ENCODE measurements at places on chromosomes 16 and 17.

DNA sequence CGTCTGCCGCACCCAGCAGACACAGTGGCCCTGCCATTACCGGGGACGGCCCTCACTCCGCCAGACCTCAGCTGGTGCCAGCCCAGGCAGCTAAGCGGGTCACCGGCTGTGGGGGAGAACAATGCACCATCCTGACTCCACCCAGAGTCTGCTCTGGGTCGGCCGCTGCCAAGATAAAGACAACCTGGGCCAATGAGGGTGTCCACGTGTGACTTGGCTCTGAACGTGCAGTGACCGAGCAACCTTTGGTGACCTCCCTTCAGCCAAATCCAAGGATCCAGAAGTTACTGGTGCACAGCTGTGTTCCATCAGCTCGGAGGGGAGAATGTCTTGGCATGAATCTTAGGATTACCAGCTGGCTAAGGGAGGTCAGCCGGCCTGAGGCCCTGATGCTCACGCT is 155.9 kb downstream of the NTN1 start:
- DNase-seq: no peak

DNA sequence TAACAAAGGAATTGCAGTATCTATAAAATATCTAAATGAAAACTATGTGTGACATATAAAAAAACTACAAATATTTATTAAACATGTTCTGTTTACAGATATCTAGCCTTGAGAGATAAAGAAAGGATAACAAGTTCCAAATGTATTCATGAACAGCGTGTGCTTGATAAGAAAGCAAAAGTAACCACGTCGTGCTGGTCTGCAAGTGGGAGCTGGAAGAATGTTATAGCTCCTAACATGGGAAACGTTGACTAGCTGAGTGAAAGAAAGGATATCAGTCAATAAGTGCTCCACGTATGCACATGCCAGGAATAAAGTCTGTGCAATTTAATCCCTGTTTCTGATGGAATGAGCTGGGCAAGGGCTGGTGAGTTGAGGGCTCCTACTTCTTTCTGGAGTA is 71.2 kb upstream of the CDYL2 start:
- no peak for DNase-seq

- DNase-seq: no peak
Observed at GRCh38 chr17:31529841-31530251, 138.4 kb downstream of the RAB11FIP4 start.

GRCh38 chr16:23025692-23026307 is 123.5 kb downstream of the USP31 start:
- DNase-seq: no peak

- DNase-seq: peak; percentile 75
Observed at GRCh38 chr16:29806099-29806579, at the start of gene MAZ. TSS of gene MAZ (plus strand) at chr16:29806529. CDS start at chr16:29806702, 173 bp downstream.

DNA sequence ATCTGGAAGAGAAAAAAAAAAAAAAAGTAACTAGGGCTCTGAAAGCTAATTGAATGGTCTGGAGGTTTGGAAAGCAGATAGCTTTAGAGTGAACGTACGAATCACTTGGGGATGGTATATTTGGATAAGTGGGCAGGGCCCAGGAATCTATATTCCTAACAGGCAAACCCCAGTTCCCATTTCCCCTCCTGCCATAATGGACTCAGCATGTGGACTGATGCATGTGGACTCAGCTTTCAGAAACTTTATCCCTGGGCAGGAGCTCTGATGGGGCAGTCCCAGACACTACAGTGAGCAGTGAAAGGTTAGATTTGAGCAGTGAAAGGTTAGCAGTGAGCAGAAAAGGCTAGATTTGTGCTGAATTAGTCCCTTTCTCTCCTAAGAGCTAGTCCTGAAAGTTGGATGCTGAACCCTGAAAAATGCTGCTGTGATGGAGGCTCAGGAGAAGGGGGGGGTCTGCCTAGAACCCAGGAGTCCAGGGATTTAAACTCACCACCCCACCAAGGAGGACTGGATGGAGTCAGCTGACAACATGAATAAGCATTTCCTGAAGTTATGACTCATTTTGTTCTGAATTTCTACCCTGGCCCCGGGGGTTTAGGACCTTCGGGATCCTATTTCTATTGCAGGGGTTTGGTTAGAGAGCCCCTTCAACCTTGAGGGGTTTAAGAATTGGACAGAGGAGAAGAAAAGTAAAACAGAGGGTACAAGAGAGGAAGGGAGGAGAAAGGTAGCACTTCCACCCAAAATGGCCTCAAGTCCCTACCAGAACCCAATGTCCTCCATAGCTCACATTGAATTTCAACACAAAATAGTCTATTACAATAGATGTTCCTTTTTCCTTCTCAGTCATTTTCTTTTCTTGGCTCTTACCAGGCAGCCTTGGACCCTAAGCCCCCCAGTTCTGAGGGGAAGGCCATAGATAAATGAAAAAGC is 10.3 kb upstream of the FZD2 start:
- DNase-seq: no peak

DNA sequence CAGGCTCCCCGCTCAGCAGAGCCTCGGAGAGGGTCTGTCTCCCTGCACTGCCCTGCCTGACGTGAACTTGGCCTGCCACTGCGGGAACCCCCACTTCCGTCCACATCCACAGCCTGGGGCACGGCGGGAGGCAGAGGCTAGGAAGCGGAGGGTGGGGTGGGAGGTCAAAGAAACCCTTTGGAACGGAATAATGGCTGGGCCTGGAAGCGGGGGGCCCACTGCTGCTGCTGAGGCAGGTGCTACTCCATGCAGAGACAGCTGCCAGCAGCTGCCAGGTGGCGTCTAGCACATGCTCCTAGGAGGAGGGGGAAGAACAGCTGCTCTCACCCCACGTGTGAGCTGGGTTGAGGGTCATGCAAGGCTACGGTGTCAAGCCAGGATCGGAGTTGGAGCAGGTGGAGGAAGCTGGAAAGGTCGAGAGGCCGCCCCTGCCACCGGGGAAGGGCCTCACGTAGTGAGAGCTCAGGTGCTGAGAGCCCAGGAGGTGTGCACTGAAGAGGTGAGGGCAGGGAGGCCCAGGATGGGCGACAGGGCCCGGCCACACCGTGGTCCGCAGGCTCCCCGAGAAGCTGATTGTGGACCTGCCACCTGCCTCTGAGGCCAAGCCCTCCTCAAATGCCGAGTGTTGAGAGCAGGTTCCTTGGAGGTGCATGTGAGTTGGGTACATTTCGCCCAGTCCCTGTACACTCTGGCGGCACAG is 9.8 kb downstream of the FSCN2 start:
- no peak for DNase-seq

- no peak for DNase-seq
Observed at GRCh38 chr17:74262601-74263000, 11.4 kb upstream of the DNAI2 start.

DNA sequence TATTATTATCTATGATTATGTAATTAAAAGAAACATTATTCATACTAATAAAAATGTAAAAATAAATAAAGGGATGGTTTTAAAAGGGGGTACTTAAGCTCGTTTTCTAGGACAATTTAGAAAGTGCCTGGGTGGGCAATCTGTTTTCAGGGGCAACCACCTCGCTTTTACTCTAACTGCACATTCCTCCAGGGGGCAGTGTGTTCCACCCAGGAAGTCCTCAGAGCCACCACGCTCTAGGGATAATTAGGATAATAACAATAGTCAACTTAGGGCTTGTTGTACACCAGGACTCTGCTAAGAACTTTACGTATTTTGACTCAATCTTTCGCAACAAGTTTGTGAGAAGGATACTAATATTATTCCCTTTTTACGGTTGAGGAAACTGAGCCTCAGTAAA is 396.7 kb upstream of the MAF start:
- no peak for DNase-seq

GRCh38 chr17:64232466-64233262 is 30.4 kb downstream of the TEX2 start:
- DNase-seq: no peak

DNA sequence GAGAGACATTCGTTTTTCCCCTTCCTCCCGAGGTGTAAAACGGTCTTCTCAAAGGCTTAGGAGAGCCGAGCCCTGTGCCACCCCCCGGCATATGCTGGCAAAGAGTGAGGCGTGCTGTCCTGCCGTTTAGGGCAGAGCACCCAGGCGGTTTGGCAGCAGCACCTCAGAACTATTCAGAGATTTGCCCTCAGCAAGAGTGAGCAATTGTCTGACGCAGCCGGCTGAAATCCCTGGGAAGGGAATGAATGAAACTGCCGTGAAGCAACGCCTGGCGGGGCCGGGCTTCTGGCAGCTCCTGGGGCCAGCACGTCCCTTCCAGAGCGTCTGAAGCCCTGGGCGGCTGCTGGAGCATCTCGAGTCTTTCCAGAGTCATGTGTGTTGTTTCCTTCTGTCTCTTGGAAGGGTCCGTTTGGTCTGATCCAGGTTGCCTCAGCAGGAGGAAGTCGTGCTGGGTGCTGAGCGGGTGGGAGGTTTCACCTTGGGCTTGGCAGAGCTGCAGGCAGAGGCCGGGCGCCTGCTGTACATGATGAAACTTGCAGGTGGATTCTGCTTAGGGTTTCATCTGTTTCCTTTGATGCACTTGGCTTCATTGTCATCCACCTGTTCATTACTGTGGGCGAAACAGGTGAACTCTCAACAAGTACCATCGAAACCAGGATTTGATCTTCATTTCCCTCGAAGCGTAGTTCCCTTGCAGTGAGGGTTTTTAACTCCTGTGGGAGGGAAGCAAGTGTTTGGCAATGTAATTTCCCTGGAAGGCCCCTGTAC is 35.4 kb downstream of the TBCD start:
- DNase-seq: no peak

- no peak for DNase-seq
Observed at GRCh38 chr17:73455767-73456166, 144.0 kb upstream of the CDC42EP4 start.

GRCh38 chr16:89386306-89387185 is 103.8 kb downstream of the ANKRD11 start:
- DNase-seq: no peak

DNA sequence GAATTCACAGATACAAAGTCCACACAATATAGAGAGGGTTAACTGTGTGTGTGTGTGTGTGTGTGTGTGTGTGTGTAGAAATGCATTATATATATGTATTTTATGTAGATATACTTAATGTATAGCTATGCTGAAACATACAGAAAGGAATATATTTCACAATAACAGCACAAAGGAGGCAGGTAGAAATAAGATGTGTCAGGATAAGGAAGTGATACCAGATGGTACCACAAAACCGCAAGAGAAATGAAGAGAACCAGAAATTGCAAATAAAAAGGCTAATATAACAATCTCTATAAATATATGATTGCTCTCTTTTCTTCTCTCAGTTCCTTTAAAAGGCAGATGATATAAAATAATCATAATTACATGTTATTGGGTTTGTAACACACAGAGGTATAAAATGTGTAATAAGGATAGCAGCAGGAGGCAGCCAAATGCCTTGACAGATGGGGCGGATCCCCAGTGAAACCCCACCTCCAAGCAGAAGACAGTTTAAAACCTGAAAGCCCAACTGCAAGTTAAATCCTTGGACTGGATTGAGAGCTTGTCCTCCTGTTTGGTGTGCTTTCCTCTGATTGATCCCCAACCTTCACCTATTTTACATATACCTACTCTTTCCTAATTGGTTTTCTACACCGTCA is 365.4 kb upstream of the C16orf82 start:
- no peak for DNase-seq

DNA sequence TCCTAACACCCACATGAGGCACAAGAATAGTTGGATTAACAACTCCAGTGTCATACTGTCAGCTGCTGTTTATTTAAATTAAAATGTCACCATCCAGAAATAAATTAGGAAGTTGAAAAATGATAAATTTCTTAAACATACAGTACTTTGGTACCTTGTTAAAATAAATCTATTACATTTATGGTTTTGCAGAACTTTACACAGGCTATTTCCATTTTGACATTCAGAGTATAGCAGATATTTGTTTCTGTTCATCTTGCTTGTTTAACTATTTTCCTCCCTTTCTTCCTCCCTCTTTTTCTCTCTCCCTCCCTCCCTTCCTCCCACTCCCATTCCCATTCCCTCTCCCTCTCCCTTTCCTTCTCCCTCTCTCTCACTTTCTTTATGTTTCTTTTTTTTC is 310.1 kb downstream of the CDH8 start:
- no peak for DNase-seq

DNA sequence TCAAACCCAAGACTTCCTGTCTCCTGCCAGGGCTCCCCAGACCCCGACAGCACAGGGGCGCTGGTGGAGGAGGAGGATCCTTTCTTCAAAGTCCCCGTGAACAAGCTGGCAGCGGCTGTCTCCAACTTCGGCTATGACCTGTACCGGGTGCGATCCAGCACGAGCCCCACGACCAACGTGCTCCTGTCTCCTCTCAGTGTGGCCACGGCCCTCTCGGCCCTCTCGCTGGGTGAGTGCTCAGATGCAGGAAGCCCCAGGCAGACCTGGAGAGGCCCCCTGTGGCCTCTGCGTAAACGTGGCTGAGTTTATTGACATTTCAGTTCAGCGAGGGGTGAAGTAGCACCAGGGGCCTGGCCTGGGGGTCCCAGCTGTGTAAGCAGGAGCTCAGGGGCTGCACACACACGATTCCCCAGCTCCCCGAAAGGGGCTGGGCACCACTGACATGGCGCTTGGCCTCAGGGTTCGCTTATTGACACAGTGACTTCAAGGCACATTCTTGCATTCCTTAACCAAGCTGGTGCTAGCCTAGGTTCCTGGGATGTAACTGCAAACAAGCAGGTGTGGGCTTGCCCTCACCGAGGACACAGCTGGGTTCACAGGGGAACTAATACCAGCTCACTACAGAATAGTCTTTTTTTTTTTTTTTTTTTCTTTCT is 8.1 kb downstream of the SERPINF1 start:
- DNase-seq: no peak

DNA sequence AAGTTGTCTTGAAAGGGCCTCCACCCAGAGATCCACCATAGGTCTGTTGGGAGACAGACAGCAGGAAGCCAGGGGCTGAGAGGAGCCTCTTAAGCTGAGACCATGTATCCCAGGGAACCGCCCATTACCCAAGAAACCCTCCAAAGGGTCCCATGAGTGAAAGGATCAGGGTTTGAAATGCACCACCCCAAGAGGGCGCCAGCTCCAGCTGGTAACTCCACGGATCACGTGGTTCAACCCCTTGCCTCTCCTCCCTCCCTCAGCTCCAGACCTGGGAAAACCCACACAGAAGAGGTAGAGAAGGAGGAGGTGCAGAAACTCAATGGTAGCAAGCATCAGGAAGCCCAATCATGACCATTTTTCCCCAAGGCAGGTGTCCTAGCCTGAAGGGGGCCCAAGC is 148.7 kb downstream of the AIPL1 start:
- no peak for DNase-seq
